ENCODE measurements at places on chromosomes 7 and 10. TPM values are rescaled to one million over a fixed set of nuclear protein-coding genes. Genes with fewer than 3 reads are reported as not detected.

- DNase-seq, result no peak
These were observed 3.6 kb downstream of the CLDN15 start for GRCh38 chr7:101233907-101234547.

MSMB gene
- not detected for polyA plus RNA-seq

GRCh38 chr7:1458683-1459511, at the start of gene MICALL2:
Gene MICALL2, minus strand, starts transcription at chr7:1459470. Its CDS starts 144 bp downstream, at chr7:1459326.
- no peak for DNase-seq

- no peak for DNase-seq
These were observed 4.3 kb downstream of the MYO1G start for GRCh38 chr7:44974549-44974948.

DNA sequence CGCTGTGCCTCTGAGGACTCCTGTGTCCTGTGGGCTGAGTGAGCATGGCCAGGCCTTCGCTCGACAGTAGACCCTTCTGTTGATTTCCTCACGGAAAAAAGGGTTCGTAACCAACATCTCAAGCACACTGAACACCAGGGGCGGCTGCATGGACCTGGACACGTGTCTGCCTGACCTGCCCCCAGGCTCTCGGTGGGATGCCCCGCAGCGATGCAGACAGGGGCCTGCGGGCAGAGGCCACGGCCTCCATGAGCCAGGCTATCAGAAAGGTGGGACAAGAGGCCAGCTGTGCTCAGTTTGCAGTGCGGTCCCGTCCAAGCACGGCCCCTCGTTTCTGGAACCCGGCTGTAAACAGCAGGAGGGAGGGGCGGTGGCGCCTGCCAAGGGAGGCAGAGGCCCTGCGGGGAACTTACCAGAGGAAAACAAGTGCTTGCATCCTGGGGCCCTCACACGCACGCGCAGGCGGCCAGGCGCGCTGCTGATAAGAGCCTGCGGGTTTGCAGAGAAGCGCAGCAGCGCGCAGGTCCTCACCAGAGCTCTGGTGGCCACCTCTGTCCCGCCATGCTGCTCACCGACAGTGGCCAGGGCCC, 10.6 kb downstream of the GPR146 start:
- no peak for DNase-seq

DNA sequence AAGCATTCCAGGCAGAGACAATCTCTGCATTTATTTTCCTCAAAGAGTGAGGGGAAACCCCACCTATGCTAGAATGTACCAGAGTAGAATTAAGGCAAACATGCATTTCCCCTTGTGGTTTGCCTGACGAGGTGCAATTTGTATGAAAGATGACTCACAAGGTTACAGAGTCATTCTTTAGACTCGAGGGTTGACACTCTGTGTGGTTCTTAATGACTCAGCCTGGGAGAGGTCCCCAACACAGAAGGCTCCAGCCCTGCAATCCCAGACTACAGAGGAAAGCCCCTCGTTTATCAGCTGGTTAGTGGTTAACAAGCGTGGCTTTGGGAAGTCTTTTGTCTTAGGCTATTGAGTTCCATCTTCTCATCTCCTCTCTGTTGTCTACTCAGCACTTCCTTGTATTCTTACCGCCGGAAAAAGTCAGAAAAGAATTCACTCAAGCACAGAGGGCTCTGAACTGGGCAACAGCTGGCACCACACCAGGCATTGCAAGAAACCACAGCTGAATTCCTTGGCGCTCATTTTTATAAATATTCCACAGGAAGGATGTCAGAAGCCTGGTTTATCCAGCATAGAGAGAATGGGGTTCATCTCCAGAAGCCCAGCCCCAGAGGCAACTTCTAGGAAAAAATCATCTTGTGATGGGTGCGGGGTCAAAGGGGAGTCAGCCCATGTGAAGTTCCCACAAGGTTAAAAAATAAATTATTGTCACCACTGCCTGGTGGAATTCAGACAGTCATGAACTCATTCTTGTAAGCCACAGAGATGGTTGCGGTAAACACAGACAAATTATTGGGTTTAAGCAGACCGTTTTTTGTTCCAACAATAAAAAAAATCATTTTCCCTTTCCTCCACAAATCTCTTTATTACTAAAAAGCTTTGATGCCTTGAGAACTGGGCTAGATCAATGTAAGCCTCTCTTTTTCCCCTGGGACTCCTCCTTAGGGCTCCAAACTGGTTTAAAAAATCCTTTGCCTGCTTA, 24.5 kb upstream of the SVIL start:
- DNase-seq, result no peak

DNA sequence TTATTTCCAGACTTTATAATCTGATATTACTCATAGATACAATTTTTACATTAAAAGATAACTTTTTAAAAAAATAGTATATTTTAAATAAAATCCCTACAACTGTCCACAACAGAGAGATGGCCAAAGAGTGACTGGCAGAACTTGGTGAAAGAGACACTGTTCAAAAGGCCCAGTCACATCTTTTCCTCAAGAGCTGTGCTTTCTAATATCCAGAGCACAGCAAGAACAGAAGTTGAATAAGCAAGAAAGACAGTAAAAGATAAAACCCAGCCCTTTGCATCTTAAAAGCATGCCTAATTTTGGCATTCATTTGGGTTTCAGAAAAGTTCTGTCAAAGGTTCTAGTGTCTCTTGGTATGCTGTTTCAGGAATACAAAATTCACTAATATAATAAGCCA, 6.9 kb downstream of the WASL start:
- DNase-seq, result no peak

GRCh38 chr7:83415840-83416239, 233.1 kb downstream of the SEMA3E start:
- peak; percentile 29 for DNase-seq

DNA sequence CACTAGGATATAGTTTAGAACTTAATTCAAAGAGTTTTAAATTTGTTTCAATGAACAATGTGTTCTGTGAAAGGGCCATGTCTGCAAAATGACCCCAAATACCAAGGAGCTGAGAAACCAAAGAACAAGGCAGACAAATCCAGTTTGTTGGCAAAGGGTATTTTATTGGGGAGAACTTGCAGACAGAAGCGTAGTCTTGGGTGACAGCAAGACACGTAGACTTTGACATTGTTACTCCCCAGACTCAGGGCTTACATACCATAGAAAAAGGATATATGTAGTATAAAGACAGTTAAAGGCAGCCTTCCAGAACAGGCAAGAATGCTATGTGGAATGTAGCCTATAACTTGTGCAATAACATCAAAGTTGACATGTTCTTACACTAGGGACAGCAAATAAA, 95.0 kb upstream of the TAS2R16 start:
- DNase-seq, result no peak

ATOH7 gene
- polyA plus RNA-seq, result 1.4 TPM

- DNase-seq, result no peak
These were observed 64.5 kb upstream of the CACNA2D1 start for GRCh38 chr7:82507976-82508677.

FRMPD2 gene
- 0.53 TPM for polyA plus RNA-seq

DNA sequence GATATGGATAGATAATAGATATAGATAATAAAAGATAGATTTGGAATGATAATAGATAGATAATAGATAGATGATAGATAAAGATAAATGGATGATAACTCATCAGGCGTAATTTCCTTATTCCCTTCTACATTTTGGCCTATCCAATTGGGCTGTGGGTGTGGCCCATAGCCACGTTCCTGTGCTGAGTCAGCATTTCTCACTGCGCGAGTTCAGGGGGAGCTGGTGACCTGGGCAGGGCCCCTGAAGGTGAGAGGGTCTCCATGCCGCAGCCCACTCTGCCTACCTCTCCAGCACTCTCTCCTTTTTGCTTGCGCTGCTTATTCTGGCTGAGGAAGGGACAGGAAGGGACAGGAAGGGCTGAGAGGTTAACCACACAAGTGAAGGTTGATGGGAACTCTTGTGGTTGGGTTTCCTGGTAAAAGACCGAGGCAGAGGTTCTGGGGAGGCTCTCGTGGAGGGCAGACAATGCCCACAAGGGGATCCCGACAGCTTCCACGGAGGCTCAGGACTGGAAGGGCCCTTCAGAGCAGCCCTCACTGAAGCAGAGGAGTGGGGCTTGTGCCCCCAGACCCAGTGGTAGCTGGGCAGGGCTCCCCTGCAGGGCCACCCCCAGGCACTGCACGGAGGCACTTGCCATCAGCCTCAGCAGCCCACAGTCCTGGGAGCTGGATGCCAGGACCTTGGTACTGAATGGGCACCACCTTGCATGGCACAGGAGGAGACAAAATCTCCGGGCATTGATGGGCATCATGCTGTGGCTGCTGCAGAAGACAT, 247.3 kb upstream of the PITRM1 start:
- DNase-seq, result no peak

DNA sequence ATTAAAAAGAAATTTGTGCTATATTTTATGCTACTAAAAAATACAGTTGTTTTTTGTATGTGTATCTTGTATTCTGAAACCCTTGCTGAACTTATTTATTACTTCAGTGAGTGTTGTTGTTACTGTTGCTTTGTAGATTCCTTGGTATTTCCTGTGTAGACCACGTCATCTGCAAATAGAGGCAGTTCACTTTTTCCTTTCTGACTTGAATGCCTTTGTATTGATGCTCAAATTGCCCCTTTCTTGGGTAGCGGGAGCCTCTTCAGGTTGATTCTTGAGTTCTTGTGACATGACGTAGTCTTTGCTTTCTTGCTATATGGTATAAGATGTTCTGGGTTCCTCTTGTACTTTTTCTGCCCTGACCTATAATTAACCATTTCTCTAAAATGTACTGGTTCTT, 504.1 kb downstream of the SDK1 start:
- DNase-seq, result no peak

DNA sequence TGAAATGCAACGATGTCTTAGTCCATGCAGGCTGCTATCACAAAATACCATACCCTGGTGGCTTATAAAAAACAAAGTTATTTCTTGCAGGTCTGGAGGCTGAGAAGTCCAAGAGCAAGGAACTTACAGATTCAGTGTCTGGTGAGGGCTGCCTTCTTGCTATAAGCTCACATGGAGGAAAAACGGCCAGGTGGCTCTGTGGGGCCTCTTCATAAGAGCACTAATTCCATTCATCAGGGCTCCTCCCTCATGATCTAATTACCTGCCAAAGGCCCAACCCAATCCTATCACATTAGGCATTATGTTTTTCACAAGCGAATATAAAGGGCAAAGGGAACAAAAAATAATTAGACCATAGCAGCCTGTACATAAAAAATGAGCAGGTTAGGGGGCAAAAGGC, 35.4 kb downstream of the PAPSS2 start:
- DNase-seq, result no peak

GRCh38 chr7:93516834-93517233, 57.7 kb downstream of the CALCR start:
- DNase-seq, result no peak

GRCh38 chr10:34286136-34286739, 528.9 kb downstream of the PARD3 start:
- DNase-seq, result no peak

DNA sequence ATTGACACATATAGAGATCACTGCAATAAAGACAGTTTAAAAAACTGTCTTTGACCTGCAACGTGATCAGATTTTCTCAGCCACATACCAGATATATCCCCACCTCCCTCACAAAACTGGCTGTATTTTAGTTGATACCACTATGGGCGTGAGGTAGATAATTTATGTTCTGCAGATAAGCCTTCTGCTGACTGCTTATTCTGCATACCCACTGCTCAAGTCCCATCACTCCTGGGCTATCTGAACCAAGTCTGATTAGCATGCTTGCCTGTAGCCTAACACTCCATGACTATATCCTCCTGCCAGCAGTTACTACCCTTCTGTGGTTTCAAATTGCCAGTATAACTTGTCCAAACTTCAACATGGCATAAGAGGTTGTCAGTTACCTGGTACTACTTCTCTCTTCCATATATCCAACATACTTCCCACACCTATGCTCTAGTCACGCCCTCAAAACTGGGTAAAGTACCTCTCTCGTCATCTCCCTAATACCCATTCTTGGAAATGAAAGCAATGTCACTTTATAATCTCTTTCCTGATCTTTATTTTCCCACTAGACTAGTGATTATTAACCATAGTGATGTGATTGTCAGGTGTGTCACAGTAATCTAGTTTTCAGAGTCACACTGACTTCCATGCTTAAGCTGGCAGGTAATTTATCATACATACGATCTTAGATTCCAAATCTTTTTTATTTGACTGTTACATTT, 70.7 kb downstream of the MALSU1 start:
- no peak for DNase-seq

DNA sequence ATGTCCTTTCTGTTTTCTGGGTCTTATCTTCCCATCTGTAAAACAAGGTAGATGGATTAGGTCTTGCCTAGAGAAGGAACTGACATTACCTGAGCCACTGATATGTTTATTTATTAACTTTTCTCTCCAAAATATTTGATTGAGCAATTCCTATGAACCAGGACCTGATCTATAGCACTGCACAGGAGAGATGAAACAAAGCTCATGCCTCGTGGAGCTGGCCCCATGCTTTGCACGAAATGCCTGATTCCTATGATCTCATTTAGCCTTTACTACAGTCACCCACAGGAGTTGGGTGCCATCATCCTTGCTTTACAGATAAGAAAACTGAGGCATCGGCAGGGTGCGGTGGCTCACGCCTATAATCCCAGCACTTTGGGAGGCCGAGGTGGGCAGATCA, 48.2 kb upstream of the ZMIZ1 start:
- no peak for DNase-seq

DNA sequence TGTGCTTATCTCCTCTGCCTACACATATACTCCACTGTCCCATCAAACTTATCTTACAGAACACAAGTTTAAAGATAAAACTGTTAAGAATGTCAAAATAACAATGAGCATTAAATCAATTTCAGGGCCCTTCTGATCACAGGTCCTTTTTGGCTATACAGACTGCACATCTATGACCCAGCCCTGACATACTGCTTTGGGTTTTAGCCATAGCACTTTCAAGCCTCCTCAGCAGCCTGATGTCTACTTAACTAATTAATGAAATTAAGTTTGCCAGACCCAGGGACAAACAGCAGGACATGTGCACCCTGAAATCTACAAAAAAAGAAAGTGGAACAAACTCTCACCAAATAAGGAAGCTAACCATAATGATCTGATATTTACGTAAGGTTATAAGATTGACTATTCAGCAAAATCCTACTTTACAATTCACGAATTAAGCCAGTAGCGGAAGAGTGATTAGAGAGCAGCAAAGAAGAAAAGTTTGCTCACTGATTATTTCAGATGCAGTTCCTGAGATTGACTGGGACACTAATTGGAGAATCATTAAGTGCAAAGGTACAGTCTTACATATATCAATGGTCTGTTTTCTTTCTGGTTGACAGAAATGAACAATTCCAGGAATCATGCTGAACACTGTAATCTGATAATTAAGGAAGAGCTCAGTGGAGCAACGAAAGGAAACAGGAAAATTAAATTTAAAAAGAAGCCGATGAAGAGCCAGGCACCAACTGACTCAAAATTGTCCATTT, 669.3 kb upstream of the LRRN3 start:
- no peak for DNase-seq

GRCh38 chr7:142906643-142907042, 21.1 kb upstream of the TRPV6 start:
- DNase-seq, result no peak

All from renal pelvis (tissue), 12 donors.